ENCODE measurements at places on chromosomes 7 and 10.

DNA sequence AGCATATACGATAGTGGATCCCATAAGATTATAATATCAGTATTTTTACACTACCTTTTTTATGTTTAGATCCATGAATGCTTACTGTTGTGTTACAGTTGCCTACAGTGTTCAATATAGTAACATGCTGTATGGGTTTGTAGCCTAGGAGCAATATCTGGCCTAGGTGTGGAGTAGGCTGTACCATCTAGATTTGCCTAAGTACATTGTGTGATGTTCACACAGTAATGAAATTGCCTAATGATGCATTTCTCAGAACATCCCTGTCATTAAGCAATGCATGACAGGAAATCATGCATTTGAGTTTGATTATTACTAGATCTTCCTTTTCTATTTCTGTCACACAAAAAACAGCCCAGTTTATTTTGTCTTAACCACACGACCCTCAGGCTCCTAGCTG lies 14.5 kb downstream of the CBX3 start:
- no peak for DNase-seq

GRCh38 chr10:30384701-30385201 lies 35.7 kb upstream of the MTPAP start:
- no peak for DNase-seq

DNA sequence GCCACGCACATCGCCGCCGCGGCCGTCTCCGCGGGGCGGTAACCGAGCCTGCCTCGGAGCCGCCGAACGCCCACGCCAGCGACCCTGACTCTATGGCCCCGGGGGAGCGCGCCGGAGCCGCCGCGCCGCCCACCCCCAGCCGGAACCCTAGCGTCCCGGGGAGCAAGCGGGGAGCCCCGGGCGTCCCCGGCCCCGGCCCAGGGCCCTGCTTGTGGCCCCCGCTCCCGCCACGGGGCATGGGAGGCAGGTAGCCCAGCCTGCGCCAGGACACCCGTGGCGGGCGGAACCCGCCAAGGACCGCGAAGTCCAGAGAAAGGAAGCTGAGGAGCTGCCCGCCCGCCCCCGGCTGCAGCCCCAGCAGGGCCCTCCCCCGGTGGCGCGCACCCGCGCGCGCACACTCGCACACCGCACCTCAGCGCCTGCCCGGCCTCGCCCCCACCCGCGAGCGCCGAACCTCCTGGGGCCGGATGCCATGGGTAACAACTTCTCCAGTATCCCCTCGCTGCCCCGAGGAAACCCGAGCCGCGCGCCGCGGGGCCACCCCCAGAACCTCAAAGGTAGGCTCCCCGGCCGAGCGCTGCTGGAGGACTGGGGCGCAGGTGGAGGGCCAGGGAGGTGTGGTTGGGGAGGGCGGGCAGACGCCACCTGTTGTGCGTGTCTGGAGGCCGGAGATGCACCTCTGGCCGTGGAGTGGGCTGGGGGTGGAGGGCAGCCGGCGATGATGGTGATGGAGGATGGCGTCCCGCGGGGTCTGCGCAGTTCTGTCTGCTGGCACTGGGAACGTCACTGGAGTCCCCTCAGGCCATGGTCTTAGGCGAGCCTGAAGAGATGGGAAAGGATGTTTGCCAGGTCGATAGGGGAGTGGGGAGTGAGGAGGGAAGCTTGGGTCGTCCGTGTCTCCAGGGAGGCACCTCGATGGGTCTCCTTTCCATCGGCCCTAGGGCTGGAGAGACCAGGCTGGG lies 692 bp downstream of the NEURL1 start:
- peak; percentile 70 for DNase-seq

GRCh38 chr10:42691361-42692120 lies 53.2 kb upstream of the ZNF33B start:
- DNase-seq, result no peak

GRCh38 chr10:100350914-100351485 lies 4.0 kb downstream of the SCD start:
- DNase-seq, result no peak

DNA sequence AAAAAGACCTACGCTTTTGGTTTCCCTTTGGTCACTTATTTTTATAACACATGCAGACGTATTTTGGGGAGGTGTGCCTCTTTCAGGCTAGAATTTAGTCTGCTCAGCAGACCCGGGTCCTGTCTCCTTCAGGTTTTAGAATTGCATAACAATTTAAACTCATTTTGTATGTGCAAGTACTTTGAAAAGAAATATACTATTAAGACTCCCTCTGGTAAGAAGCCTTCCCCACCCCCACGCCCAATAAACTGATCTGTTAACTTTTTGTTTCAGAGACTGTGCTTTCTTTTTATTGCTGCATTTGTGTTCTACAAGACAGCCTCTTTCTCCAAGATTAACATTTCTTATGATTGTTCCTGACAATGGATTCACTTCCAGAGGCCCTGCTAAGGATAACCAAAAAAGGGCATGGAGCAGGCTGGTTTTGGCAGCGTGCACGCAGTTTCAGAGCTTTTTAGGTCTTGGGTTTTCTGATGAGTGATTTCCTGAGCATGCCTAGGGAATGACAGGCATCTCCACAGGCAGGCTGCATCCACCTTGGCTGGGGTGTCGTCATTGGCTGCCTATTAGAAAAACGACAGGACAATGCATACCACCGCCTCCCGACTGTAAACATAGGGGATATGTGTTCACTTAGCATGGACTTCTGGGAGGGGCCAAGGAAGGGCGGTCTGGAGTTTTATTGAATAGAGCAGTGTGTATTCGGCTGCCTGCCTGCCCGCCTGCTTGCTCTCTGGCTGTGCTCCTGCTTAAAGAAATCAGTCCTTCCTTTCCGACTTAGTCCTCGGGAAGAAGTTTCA lies at the start of gene CALD1:
Gene CALD1, plus strand, starts transcription at position 694 of the 800 bp plus-strand sequence. CDS start 88,100 bp downstream, outside the sequence.
- DNase-seq, result no peak

DNA sequence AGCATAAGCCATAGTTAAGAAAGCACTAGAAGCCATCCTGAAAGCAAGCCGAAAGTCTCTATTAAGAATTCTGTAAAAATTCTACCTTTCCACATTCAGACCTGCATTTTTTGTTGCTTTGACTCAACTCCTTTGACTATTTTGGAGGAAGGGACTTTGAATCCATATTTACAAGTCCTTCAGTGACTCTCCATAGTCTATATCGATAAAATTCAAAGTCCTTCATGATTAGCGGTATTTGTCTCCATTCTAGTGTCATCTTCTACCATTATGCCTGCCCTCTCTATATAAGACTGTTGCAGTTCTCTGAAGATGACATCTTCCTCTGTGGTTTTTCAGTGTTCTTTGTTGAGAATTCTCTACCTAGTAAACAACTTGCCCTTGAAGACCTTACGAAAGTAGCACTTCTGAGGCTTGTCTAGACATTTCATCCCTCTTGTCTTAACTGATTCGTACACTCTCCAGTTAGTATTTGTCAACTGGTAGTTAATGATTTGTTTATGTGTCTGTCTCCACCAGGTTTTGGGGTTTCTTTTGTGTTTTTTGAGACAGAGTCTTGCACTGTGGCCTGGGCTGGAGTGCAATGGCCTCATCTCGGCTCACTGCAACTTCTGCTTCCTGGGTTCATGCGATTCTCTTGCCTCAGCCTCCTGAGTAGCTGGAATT lies 1.7 kb downstream of the CCSER2 start:
- DNase-seq, result no peak

GRCh38 chr10:82176587-82176986 lies 301.6 kb downstream of the NRG3 start:
- no peak for DNase-seq

DNA sequence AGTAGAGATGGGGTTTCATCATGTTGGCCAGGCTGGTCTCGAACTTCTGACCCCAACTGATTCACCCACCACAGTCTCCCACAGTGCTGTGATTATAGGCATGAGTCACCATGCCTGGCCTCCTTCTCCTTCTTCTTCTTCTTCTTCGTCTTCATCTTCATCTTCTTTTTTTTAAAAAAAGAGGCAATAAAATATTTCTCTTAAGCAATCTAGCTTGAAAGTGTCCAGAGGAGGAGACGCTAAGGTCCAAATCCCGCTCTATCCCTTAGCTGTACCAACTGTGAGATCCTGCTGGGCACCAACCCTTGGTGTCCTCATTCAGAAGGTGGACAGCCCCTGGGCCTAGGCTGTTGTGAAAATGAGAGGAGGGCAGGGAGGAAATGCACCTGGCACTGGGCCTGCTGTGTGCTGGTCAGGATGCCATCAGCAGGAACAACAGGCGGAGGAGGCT lies 13.9 kb upstream of the PSAP start:
- DNase-seq, result no peak
